Activated CD4-positive, alpha-beta T cell treated with anti-CD3 and anti-CD28 coated beads, Interleukin-2, Interleukin-4, amounts not matched to agents 100 ng/mL and 50 ng/mL, durations not matched to agents 16 hours and 8 hours (primary cell): ENCODE measurements at places on chromosomes 2 and 18.

- DNase-seq: no peak
Measured at GRCh38 chr2:70906439-70907005, 29.2 kb upstream of the ATP6V1B1 start.

DNA sequence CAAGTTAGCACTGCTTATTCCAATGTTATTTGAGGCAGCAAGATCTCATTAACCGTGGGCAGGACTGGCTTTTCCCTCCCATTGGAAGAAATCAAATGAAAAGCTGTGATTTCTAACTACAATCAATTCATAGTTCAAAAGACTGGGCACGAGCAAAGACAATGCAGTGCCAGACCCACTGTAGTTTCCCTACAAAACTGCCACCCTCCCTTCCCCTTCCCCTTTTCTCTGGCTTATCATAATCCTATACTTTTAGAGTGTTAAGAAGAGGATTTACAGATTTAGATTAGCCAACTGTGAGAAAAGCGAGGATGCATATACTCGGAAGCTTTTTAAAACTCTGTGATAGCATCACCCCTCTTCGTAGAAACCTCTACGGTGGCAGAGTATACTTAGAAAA, 260.4 kb downstream of the STK39 start:
- no peak for DNase-seq

DNA sequence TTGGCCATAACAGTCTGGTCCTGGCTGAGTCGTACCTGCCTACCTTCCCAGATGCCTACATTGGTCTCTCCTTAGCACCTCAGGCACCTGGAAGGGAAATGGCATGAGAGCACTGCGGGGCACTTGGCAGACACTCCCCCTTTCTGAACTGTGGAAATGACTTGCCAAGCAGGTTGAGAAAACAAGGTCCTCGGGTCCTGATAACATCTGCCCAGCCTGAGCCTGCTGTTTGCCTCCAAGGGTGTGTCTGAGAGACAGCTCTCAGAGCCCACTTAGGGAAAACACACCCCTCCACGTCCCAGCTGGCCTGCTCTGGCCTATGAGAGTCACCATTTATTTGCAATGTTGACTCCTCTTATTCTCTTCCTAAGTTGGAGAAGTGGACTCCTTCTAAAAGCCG, 10.5 kb downstream of the FAM110C start:
- DNase-seq: peak; percentile 25

- DNase-seq: no peak
Measured at GRCh38 chr2:70702711-70703395, 65.1 kb downstream of the ADD2 start.

GRCh38 chr2:70656421-70657010, 102.9 kb upstream of the TGFA start:
- DNase-seq: no peak

DNA sequence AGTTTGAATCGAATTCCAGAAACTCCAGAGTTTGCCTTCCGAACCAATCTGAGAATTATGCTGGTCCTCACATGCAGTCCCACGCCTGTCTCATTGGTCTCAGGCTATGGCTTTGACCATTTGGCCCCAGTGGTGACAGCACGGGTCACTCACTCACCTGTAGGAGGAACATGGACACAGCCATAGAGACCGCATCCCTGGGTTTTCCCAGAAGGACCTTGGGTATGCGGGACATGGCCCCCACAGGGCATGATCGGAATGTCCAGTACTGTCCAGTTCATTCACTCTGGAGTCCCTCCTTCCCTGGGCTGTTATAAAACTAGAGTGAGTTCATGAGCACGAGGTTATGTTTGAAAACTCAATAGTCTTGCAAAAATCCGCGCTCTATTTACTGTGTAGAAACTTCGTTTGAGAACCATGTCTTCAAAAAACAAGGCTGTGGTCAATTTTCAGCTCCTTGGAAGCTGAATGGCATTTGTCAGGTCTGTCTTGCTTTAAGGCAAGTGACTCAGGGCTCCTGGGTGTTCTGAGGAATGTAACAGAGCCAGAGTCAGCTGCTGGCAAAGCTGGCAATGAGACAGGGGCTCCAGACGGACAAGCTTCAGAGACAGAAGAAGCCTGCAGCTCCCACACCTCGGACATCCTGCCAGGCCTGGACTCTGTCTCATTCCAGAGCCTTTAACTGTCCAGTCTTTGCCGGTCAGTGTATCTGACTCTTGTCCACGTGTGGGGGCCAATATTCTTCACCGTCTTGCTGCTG, 86.7 kb upstream of the TMEM18 start:
- DNase-seq: no peak

DNA sequence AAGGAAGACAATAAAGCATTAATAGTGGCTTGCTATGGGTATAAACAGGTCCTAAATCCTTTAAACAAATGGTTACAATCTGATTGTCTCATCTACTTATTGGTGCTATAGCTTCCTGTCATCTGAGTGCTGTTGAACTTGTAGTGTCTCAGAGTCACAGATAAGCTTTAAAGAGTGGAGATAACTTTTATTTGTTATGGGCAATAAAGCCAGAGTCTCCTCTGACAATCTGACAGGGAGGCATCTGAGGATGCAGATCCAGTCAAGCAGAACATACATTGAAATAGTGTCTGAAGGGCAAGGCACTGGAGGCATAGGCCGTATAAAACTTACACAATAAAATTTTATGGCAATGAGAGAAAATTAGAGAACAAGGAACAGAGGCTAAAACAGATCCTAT, 1132.4 kb upstream of the CDH2 start:
- DNase-seq: no peak

- DNase-seq: no peak
Measured at GRCh38 chr2:43521568-43521967, 74.3 kb downstream of the THADA start.

GRCh38 chr2:175461839-175462238, 280.3 kb upstream of the ATP5MC3 start:
- no peak for DNase-seq
